ENCODE measurements at places on chromosomes 1 and 21.

- DNase-seq: no peak
Measured at GRCh38 chr1:228158151-228159007, 7.2 kb upstream of the IBA57 start.

- no peak for DNase-seq
Measured at GRCh38 chr1:245862812-245863540, 644.1 kb downstream of the SMYD3 start.

DNA sequence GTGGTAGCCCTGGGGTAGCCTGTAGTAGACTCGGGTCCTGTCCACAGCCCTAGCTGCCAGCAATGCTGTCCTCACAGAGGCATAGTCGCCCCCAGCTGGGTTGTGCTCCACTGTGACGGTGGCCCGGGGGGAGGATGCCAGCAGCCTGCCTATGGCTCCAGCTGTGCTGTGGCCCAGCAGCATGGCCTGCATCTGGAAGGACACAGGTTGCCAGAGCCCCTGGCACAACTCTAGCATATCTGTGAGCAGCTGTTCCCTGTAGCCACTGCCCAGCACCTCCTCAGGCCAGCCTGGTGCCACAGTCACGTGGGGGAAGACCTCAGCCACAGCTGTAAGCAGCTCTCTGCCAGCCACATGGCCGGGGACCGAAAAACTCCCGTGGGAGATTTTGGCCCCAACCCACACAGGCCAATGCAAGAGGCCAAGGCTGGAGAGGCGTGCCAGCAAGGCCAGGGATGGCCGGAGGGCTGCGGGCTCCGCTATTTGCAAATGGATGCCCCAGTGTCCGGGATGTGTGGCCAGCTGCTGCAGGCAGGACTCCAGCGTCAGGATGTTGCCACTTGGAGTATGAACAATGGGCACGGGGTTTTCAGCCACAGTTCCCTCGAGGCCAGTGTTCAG is 13.9 kb downstream of the FAM151A start:
- DNase-seq: no peak

GRCh38 chr1:156941675-156942074 is 21.2 kb downstream of the LRRC71 start:
- no peak for DNase-seq

- no peak for DNase-seq
Measured at GRCh38 chr1:171623651-171624331, 1.7 kb downstream of the MYOCOS start.

- no peak for DNase-seq
Measured at GRCh38 chr1:65479554-65480204, 59.2 kb downstream of the LEPR start.

DNA sequence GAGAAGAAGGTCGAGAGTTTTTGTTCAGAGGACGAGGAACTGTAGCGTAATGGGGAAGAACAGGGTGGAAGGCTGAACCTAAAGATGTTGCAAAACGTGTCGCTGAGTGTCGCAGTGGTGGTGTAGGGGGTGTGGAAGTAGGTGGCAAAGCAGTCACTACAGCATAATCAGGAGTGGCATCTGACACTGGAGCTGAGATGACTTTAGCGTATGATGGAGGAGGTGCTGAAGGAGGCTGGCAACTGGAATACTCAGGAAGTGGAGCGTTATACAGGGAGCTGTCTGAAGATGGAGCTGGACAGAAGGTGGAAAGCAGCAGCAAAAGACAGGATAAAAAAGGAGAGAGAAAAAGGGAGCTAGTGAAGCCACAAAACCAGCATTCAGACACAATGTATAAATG is 89.9 kb upstream of the LBR start:
- DNase-seq: no peak

- DNase-seq: no peak
Measured at GRCh38 chr1:203932556-203932955, 71.2 kb downstream of the SNRPE start.

DNA sequence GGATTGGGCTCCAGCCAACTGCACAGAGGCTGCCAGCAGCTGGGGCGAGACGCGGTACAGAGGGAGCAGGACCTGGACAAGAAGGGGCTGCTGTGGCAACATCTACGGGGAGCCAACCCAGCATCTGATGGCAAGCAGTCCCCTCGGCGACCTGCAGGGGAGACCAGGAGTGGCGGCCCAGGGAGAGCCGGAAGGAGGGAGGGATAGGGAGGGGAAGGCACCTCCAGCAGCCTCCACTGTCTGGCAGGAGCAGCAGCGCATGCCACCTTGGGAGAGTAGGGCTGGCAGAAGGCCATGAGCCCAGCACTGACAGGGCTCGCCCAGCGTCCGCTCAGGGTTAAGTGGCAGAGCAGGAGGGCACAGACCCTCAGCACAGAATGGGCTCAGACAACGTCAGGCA is 17.3 kb downstream of the CHD5 start:
- no peak for DNase-seq

GRCh38 chr1:155104605-155105534 is 22.8 kb upstream of the EFNA1 start:
- no peak for DNase-seq

DNA sequence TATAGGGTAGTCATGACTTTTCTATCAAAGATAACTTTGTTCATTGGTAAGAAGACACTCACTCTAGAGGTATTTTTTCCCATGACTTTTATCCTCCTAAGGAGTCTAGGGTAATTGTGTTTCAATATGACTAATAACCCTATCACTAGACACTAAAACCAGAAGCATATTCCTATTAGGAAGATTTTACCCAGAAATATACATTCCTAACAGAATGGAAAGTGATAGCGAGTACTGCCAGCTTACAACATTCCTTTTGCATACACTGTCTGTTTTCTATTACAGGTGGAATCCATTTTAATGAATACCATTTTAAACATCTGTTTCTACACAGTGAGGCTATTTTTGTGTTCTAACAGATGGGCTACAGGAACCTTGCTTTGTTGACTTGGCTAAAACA is 31.4 kb upstream of the C1orf185 start:
- DNase-seq: no peak

GRCh38 chr1:226609836-226610455 is 61.4 kb downstream of the STUM start:
- DNase-seq: no peak

DNA sequence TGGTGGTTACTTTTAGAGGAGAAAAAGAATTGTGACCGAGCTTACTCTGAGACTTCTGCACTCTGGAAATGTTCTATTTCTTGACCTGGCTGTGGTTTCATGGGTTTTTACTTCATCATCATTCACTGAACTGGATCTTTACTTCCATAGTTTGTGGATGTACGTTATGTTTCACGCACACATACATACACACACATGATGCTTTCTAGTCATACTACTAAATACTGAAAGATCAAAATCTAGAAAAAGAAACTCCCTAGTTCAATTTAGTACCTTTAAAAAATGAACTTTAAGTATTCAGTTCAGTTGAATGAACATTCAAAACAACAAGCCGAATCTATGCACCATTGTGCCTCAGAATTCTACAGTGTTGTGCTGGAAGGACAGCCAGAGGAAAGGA is 65.0 kb downstream of the TEX35 start:
- no peak for DNase-seq

DNA sequence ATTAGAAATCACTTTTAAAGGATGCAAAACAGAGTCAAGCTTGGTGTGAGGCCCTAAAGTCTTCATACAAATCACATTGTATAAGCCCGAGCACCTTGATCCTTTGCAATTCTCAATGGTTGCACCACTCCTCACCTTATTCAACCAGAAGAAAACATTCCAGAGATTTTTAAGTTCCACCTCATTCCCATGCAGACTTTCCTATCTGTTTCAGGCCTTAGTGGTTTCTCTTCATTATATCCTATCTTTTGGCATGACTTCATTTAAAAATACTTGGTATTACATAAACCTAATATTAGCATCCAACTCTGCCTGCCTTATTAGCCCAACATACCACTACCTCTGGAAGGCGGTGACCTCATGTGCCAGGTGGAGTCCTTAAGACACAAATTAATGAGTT is 9.3 kb upstream of the GREM2 start:
- DNase-seq: no peak

- no peak for DNase-seq
Measured at GRCh38 chr1:115529216-115529897, 112.4 kb upstream of the VANGL1 start.

GRCh38 chr21:38775733-38776132 is 30.0 kb upstream of the ETS2 start:
- no peak for DNase-seq

DNA sequence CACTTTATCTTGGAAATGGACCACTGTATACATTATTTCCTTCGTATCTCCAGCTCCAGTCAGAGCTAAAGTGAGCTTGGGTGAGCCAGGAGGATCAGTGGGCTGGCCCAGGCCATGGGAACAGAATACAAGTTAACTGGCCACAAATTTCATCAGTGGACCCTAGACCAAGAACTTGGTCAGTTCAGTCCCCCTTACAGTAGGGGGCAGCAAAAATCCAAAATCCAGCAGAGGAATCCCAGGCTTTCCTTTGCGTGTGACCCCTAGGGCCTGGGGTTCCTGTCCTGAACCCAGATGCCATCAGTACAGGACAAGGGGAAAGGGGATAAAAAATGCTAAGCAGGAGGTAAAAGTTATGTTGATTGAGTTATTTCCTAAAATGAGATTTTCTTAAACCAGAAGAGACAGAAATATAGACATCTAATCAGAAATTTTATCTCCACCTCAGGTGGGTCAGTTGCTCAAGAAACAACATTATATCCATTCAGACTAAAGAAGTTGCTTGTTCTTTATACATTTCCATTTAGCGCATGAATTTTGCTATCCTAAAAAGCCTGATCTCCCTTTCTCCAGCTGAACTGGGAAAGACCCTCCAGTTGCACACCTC is 24.1 kb upstream of the LCE5A start:
- DNase-seq: no peak

GRCh38 chr21:35249636-35250035 is 200.5 kb upstream of the RUNX1 start:
- no peak for DNase-seq

DNA sequence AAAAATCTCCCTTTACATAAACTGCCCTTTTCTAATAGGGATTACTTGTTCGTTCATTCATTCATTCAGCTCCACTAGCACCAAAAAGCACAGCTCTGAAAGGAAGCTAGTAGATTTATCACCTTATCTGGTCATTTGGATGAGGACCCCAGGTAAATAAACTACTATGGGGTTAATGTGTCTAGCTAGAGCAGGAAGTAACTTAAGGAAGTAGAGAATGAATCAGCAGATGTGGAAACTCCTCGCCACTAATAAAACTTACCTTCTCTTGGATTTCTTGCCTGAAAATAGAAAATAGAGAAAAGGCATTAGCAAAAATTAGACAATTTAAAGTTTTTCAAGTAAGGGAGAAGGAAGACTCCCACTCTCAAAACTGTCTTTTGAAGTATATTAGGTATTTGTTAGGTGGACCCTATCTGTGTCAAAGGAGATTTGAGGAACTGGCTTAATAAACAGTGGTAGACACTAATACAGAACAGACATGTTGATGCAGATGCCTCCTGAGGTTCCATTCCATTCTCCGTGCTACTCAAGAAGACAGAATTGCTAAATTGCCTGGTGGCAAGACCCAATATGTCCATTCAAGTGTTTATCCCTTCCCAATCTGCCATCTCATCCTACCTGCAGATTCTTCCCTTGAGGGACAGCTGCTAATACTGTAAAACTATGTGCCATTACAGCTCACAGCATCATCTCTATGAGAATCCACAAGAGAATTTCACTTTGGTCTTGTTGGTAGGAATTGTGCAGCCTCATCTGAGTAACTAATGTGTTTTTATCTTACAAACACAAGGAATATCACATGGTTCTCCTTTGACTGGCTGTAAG is 14.9 kb downstream of the SELL start:
- DNase-seq: no peak

DNA sequence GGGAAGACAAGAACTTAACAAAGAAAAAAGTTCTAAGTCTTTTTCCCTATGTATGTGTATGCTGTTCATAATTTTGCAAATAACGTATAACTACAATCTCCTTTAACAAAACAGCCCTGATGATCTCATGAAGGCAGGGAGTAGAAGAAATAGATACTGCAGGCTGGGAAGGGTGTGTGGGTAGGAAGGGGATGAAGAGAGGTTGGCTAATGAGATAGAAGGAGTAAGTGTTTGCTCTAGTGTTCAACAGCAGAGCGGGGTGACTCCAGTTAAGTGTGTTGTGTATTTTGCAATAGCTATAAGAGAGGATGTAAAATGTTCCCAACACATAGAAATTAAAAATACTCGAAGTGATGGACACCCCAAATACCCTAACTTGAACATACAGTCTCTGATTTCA is 20.1 kb downstream of the C1orf198 start:
- no peak for DNase-seq

DNA sequence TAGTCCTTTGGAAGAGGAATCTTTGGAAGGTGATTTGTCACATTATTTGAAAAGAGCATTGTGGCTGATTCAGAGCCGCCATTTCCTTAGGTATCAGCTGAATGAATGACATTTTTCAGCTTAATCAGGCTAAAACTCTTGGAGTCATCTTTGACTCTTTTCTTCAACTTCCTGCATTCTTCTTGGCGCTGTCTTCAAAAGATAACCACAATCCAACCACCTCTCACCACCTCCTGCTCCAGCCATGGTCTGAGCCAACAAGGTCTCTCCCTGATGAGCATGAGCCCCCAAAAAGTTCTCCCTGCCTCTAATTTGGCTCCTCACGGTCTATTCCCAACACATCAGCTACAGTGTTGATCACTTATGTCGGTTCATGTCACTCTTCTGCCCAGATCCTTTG is 297.6 kb upstream of the RUNX1 start:
- DNase-seq: no peak

GRCh38 chr1:173406783-173407230 is 70.3 kb upstream of the PRDX6 start:
- no peak for DNase-seq

- DNase-seq: no peak
Measured at GRCh38 chr21:32653326-32653901, 41.2 kb upstream of the CFAP298 start.

DNA sequence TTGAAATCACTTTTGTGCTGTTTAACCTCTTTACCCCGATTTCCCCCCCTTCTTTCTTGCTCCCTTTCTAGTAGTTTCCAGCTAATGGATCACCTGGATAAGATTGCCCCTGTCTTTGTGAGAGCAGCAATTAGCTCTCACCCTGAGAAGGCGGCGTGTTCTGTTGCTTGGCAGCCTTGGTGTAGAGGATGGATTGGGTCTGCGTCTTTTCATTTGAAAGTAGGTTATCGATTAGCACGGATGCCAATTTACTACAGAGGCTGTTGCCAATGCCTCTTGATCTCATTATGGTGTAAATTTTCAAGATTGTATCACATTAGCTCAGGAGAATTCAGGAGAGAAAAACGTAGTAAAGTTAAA is 26.4 kb downstream of the KIF26B start:
- DNase-seq: no peak

DNA sequence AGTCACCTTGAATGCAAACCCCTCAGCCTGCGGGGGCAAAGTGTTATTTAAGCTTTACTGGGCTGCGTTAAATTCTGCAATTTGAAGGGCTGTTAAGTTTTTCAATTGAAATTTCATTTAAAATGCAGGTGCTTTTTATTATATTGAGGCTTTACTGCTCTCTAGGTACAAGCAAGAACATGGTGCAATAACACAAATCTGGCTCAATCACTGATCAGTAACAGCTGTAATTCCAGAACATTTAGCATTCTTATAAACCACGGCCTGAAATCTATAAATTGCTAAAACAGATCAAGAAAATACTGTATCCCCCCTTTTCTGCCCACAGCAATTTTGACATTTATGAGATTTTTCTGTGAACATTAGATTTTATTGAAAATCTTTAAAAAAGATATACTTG is 322.8 kb downstream of the KCTD3 start:
- DNase-seq: no peak

- no peak for DNase-seq
Measured at GRCh38 chr21:35100349-35100811, 51.3 kb upstream of the RUNX1 start.

- DNase-seq: no peak
Measured at GRCh38 chr1:108140936-108141335, 59.2 kb downstream of the SLC25A24 start.

- DNase-seq: no peak
Measured at GRCh38 chr1:9852410-9853248, 28.9 kb upstream of the CLSTN1 start.
